Naive thymus-derived CD8-positive, alpha-beta T cell (primary cell): ENCODE measurements at places on chromosomes 12 and 14. TPM values are rescaled to one million over a fixed set of nuclear protein-coding genes. Genes with fewer than 3 reads are reported as not detected.

KRT6A gene
- total RNA-seq, result not detected

CATSPERB gene
- 4.6 TPM for total RNA-seq

- DNase-seq, result no peak
These were observed 33.8 kb upstream of the GPATCH2L start for GRCh38 chr14:76117789-76118484.

GRCh38 chr14:62956413-62956812, 88.8 kb downstream of the KCNH5 start:
- DNase-seq, result no peak

DNA sequence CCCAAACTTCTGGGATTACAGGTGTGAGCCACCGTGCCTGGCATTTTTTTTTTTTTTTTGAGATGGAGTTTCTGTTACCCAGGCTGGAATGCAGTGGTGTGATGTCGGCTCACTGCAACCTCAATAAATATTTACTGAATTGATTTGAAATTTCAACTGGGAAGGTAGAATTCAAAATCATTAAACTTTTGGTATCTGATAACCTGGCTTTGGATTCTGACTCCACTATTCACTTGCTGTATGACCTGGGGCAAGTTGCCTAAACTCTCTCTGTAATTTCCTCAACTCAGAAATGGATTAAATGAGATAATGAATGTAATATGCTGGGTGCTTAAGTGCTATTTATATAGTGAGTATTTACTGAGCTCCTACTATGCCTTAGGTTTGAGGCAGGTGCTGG, 8.7 kb upstream of the METAP2 start:
- no peak for DNase-seq

GRCh38 chr12:54075974-54076373, 22.3 kb downstream of the HOXC4 start:
- DNase-seq, result no peak
